Retina (tissue), 1 donor: ENCODE measurements at places on chromosomes 6 and 20.

GRCh38 chr20:25361287-25361683, 29.4 kb downstream of the ABHD12 start:
- DNase-seq: no peak

- peak; percentile 91 for DNase-seq
These were observed 96.5 kb downstream of the HFE start for GRCh38 chr6:26183581-26184366.

DNA sequence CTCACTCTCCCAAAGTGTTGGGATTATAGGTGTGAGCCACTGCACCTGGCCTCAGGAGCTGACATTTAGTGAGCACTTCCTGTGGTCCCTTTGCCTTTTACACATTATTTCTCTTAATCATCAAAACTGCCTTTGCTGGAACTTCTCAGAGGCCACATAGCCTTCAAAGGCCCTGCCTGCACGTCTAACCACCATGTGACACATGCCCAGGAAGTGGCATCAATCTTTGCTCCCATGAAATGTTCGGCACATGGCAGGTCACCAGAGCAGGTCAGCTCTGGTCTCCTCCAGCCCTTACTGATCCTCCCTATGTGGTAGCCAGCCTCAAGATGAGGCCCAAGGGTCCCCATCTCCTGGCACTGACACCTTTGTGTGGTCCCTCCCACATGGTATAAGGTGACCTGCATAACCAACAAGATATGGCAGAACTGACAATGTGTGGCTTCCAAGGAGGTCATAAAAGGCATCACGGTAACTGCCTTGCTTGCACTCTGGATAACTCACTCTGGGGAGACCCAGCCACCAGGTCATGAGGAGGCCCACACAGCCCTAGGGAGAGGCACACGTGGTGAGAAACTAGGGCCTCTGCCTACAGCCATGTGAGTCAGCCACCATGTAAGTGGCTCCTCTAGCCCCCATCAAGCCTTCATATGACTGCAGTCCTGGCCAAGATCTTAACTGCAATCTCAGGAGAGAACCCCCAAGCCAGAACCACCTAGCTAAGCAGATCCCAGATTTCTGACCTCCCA, 28.8 kb upstream of the HMGA1 start:
- DNase-seq: no peak

- no peak for DNase-seq
These were observed 28.4 kb downstream of the CHMP4B start for GRCh38 chr20:33839591-33839990.

DNA sequence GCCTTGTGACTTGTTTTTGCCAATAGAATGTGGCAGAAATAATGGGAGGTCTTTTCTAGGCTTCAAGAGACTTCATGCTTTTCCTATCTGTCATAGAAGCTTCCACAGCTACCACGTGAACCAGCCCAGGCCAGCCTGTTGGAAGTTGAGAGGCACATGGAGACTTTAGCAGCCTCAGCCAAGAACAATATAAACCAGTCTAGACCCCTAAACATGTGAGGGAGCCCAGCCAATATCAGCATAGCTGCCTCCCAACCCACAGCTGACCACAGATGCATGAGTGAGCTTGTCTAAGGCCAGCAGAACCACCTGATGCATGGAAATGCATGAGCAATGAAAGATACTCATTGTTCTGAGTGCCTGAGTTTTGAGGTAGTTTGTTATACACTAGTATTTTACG, 540.7 kb upstream of the BTBD3 start:
- DNase-seq: no peak

GRCh38 chr20:64198347-64198746, 34.1 kb downstream of the MYT1 start:
- DNase-seq: no peak

DNA sequence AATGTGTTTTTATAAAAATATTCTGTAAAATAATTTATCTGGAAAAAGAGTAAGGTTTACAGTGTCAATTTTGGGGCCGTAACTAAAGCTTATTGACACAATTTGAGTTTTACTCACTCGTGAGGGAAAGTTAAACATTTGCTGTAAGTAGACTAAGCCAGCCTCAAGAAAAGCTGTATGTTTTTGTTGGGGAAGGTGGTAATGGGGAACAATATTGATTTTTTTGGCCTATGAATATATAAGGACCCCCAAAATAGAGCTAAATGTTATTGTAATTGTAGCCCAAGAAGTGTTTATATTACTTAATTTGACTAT, 1.4 kb downstream of the SENP6 start:
- no peak for DNase-seq

GRCh38 chr6:116492331-116493067, 18.9 kb upstream of the CALHM5 start:
- no peak for DNase-seq

DNA sequence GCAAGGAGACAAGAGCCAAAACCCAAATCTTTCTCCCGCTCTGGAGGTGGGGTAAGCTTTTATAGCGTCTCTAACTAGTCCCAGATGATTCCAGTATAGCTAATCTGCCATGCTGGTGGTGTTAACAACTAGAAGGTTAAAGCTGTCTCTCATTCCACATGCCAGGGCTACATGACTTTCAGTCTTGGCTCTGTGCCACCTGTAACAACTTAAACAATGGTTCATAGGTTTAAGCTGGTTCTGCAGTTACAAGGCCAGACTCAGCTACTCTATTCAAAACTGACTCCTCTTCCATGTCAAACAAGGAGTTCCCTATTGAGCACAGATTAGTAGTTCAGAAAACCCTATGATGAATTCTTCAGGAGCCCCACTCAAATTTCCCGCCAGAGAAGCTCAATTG, 128.9 kb downstream of the ELOVL4 start:
- no peak for DNase-seq

DNA sequence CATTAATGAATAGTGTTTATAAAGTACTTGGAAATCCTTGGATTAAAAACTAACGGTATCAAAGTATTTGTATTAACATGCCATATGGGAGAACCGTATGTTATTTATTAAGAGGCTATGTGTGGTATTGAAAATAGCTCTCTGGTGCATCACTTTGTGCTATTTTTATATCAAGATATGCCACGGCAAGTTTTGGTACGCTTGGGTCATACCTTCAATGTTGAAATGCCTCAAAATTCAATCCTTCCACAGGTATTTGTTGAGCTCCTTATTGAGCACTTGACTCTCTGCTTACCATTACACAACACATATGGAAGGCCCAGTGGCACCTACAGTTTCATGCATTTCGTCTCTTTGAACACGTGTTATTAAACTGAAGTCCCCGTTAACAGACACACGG, 647.9 kb downstream of the KIF16B start:
- no peak for DNase-seq

DNA sequence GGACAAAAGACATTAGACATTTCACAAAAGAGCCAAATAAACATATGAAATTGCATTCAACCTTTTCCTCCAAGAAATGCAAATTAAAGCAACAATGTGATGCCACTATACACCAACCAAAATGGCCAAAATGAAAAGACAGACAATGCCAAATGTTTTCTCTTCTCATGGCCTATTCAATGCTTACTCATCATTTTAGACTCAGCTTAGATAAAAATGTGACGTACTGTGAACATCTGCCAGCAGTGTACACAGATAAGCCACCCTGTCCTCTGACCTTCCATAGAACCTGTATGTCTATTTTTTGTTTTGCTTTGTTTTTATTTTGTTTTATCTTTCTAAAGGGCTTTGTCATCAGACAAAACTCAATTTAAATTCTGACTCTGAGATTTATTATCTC, 385.2 kb downstream of the FRK start:
- no peak for DNase-seq

GRCh38 chr6:53920881-53921280, 126.1 kb downstream of the LRRC1 start:
- DNase-seq: no peak

GRCh38 chr6:168150551-168151320, 71.7 kb upstream of the FRMD1 start:
- DNase-seq: peak; percentile 69

DNA sequence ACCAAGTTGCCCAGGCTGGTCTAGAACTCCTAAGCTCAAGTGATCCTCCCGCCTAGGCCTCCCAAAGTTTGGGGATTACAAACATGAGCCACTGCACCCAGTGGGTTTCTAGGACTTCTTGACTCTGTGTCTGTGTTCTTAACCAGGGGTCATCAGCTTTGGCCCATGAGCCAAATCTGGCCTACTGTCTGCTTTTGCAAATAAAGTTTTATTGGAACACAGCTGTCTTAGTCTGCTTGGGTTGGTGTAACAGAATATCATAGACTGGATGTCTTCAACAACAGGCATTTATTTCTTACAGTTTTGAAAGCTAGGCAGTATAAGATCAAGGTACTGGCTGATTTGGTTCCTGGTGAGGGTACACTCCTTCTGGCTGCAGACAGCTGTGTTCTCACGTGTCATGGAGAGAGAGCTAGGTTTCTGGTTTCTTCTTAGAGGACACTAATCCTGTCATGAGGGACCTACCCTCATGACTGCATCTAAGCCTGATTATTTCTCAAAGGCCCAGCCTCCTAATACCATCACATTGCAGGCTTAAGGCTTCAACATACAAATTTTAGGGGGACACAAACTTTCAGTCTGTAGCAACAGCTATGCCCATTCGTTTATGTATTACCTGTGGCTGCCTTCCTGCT, 23.3 kb downstream of the ARFGEF2 start:
- DNase-seq: no peak

GRCh38 chr6:42259286-42259685, 41.6 kb upstream of the MRPS10 start:
- no peak for DNase-seq

GRCh38 chr6:43639984-43640800, 4.6 kb downstream of the MAD2L1BP start:
- no peak for DNase-seq

GRCh38 chr6:166325383-166326042, 16.8 kb downstream of the SFT2D1 start:
- no peak for DNase-seq

DNA sequence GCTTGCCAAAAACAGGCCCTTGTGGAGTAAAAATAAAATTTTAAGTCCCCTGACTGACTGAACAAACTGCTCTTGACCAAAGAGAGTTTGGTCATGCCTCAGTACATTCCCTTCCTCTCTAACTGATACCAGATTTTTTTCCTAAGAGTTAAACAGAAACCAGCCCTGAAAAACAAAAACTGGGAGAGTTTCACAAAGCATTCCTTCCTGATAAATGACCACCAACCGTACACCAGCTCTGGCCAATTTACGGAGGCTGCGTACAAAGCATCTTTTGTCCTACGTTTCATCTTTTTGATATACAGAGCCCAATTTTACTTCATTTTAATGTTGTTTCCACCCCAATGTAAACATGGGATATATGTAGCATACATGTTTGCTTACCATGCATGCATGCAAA, 477.4 kb upstream of the HTR1E start:
- no peak for DNase-seq

- DNase-seq: no peak
These were observed 7.9 kb upstream of the SOD2 start for GRCh38 chr6:159700970-159701369.

GRCh38 chr6:117536317-117536716, 53.8 kb downstream of the DCBLD1 start:
- no peak for DNase-seq

GRCh38 chr6:116472706-116473105, 11.5 kb downstream of the CALHM6 start:
- no peak for DNase-seq

DNA sequence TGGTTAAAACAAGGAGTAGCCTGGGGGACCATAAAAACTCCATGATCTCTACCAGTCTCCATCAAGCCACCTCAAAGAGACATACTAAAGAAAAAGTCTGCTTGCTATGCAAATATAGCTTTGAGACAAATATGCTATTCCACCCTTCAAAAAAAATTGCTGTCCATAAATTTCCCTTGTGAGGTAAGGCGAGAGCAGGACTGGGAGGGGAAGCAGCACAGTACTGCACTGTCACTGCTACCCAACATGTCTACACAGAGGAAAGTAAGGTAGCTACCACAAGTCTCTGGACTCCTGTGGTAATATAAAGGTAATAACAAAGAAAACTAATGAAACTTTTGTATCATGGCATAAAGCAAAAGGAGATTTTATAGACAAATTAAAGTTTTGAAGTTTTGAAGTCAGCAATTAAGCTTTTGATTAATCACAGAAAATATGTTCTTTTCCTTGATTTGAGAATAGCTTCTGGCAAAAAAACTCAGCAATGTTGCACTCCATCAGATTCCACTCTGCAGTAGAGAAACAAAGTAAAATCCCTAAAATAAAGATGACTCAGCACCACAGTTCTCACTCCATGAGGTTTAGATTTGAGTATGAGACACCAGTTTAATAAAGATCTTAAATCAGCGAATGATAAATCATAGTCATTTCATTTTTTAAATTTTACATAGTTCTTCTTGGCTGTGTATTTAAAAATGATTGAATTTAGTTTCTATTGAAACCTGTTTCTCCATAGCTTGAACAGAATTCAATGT, 602.4 kb downstream of the COL12A1 start:
- no peak for DNase-seq
